ENCODE measurements at places on chromosomes 6 and 20.

- DNase-seq, result no peak
Observed at GRCh38 chr6:141452354-141452686, 680.4 kb upstream of the GJE1 start.

- DNase-seq, result no peak
Observed at GRCh38 chr20:20788308-20788707, 75.9 kb upstream of the RALGAPA2 start.

DNA sequence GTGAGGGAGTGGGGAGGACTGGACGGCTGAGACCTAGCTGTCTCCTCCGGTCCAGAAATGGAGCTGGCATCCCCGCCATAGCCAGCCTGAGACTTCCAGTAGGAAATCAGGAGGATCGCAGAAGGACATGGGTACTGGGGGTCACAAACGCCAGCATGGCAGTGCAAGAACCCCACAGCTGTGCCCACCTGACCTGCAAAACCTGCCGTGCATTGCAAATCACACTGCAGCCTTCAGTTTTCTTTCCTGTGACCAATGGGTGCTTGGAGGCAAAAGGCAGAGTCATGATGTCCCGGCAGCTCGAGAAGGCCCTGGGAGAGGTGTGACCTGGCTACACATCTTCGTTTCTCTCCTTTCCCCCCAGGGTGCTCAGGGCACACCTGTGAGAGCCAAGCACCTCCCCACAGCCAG, 23.3 kb upstream of the PHACTR3 start:
- DNase-seq, result no peak

GRCh38 chr20:63316502-63316921, 23.5 kb downstream of the COL20A1 start:
- DNase-seq, result no peak

GRCh38 chr20:62117362-62117646, 5.0 kb upstream of the LSM14B start:
- DNase-seq, result no peak

GRCh38 chr6:110310861-110311446, 47.2 kb downstream of the METTL24 start:
- no peak for DNase-seq

DNA sequence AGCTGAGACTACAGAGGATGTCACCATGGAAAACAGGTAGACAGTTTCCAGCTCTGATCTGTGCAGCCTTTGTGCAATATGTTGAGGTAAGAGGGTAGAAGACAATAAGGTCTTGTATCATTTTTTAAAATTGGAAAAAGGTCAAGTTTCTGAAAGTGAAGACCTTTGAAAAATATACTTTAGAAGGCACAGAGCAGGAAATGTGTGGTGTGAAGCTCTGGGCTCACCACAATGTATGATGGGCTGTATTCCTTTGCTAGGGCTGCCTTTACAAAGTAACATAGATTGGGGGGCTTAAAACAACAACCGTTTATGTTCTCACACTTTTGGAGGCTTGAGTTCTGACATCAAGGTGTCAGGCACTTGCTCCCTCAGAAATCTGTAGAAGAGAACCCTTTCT, 514.3 kb upstream of the JARID2 start:
- no peak for DNase-seq

DNA sequence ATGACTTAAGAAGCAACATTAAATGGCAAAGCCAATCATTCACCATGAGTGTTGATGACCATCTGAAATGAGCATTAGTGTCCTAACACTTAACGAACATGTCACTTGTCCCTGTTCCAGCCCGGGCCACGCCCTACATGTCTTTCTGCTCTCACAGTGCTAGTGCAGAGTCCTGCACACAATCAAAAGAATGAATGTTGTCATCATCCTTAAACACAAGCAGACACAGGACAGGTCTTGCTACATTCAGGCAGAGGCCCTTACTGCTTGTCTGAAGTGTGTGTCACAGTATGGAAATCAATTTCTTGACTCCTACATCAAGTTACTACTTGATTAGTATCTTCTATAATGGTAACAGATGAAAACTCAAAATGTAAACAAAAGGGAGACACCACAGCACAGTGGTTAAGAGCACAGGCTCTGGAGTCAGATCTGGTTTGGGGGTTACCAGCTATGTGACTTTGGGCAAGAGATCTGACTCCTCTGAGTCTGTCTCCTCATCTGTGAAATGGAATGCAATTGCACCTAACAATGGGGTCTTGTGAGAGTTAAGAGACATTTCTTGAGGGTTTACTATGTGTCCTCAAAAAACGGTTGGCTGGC, 17.4 kb downstream of the UBE2V1 start:
- DNase-seq, result no peak

DNA sequence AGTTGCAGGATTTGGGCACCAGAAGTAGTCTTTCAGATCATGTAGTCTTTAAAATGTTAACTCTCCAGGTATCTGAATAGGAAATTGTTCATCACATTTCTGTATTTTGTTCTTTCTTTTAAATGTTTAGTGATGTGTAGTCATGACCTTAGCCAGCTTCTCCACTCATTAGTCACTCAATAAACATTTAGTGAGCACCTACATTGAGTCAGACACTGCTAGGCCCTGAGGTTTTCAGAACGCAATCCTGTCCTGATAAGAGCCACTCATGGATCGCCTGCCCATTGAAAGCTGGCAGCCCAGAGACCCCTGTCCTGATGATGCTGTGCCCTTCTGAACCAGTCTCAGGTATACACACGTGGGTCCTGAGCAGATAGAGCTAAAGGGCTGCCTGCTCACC, 163.4 kb upstream of the HEY2 start:
- peak; percentile 26 for DNase-seq

GRCh38 chr6:160027931-160028330, 59.0 kb downstream of the IGF2R start:
- DNase-seq, result no peak

Data from RCC 7860 (cell line).